Astrocyte of the cerebellum (primary cell): ENCODE measurements at places on chromosomes 1 and 21.

- peak; percentile 54 for DNase-seq
These were observed 37.7 kb upstream of the MAP10 start for GRCh38 chr1:232767305-232768074.

DNA sequence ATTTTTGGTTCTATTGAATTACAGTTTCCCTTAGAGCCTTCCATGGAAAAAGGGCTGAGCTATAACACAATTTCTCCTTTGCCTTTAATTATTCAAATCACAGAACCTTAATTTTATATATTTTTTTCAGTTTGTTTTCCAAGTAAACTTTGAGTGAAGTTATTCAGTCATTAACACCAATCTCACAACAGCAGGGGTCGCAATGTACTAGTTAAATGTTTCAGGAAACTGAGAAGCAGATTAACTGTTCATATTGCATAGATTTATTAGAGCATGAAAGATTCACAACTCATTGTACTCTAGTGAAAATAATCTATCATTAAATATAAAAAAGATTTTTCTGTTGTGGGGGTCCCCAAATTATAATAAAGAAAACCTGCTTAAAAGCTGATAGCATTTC is 64.1 kb downstream of the KIFAP3 start:
- peak; percentile 45 for DNase-seq

GRCh38 chr1:228228601-228229074 is 20.8 kb downstream of the OBSCN start:
- peak; percentile 11 for DNase-seq

DNA sequence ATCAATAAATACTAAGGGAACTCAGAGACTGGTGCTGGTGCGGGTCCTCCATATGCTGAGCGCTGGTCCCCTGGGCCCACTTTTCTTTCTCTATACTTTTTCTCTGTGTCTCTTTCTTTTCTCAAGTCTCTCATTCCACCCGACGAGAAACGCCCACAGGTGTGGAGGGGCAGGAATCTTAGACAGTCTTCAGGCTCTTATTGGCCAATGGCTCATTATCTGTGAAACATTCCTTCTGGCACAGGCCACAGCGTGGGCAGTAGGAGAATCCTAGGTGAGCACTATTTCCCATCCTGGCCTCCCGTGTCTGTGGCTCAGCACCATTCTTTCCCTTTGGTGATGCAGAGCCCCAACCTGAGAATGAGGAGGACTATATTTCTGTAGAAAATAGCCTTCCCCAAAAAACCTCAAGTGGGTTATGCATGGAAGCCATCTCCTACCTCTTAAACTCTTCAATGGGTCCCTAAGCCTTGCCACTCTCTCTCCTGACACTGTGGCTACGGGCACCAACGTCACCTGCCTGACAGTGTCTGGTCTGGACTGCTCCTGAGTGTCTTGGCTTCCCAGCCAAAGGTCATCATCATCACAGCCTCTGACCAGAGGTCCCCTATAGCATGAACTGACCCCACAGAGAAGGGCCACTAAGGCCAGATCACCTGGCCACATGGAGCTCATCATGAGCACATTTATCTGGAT is 6.2 kb upstream of the SLAMF1 start:
- no peak for DNase-seq

DNA sequence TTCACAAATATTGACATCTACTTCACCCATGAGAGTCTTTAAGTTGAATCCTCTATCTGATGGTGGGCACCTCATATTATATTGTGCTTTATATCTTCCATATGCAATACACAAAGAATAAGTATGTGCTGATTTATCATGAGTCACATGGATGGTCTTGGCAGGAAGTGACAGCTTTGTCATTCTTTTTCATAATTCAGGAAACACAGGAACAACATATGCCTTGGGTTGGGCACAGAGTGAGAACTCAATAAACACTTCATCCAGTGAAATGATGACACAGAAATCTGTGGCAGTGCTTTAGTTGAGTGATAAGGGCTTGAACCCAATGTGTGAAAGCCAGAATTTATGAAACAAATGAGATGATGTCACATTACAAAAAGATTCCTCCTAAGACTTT is 41.2 kb downstream of the GADD45A start:
- DNase-seq: no peak

DNA sequence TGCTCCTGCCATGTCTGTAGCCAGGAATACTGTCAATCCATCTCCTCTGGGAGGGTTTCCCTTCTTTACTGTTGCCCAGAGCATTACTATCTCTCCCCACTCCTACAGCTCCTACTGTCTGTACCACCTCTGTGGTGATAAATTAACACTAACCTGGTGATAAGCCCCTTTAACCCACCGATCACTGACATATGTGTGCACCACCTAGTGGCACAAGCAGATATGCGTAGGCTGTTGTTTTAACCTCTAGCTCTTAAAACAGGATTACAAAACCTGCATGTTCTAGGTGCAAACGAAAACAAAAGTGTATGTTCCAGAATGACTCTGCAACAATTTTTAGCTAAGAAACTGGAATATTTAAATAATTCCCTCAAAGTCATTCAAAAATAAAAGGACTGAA is 93.9 kb upstream of the BEND5 start:
- no peak for DNase-seq
